ENCODE measurements at places on chromosomes 6 and 20.
A peak's percentile ranks its signal among the peaks of the same experiment; 100 is the strongest.

DNA sequence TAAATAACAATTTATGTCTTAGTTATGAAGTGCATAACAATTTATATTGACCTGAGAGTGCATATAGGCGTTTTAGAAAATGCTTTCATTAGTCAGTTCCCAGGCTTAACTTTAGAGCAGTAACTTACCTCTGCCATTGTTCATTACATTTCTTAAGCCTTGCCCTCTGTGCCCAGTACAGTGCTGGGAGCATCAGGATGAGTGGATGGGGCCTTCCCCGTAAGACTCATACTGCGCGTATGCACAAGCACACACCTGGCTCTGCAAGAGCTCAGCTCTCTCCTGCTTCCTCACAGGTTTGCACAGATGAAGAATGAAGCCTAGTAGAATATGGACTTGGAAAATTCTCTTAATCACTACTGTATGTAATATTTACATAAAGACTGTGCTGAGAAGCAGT is 125.0 kb downstream of the MAP3K4 start:
- no peak for DNase-seq

- peak; percentile 10 for DNase-seq
These were observed 10.1 kb upstream of the GMEB2 start for GRCh38 chr20:63636752-63637628.

GRCh38 chr6:38241200-38241871 is 398.4 kb downstream of the BTBD9 start:
- DNase-seq: no peak

- DNase-seq: no peak
These were observed 176.5 kb upstream of the GJE1 start for GRCh38 chr6:141956046-141956761.

- no peak for DNase-seq
These were observed 96.2 kb downstream of the GRM4 start for GRCh38 chr6:34049395-34050342.

GRCh38 chr6:42748203-42748898 is 2.4 kb upstream of the TBCC start:
- DNase-seq: no peak

GRCh38 chr6:2659882-2660281 is 90.8 kb downstream of the MYLK4 start:
- DNase-seq: no peak

GRCh38 chr6:1125297-1125696 is 186.6 kb upstream of the FOXQ1 start:
- DNase-seq: no peak

GRCh38 chr6:137754866-137755265 is 112.2 kb upstream of the TNFAIP3 start:
- no peak for DNase-seq

- no peak for DNase-seq
These were observed 30.8 kb upstream of the CEP162 start for GRCh38 chr6:84258268-84258667.

DNA sequence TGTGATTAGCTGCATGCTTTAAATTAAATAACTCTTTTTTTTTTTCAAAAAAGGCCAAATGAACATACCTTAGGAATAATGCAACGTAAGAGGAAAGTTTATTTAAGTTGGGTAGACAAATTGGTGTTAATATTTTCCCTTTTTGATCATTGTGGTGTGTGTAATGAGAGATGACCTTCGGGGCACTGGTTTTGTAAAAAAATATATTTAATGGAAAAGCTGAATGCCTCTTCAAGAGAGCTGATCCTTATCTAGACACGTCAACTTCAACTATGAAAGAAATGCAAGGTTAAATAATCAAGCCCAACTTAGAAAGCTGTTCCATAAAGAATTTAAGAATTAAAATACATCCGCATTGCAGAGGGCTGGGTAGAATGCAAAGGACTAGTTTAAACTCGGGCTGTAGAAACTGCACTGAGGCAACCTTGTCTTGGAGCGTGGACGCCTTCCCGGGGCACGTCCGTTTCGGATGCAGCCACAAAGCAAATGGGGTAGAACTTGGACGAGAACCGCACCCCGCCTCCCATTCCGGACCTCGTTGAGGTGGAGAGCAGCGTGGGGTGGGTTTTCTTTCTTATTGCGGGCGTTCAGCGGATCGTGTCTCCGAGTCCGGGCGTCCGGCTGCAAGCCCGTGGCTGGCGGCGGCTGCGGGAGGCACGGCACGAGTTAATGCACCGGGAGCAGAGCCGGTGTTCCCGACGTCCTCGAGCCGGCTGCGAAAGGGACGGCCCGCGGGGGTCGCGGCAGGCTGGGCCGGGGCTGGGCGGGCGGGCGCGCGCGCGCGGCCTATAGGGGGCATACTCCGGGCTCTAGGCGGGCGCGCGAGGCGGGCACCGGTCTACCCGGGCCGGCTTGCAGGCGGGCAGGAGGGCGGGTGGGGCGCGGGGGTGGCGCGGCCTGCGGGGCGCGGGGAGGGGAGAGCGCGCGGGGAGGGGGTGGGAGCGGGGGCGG is 1.9 kb downstream of the JARID2 start:
- no peak for DNase-seq

DNA sequence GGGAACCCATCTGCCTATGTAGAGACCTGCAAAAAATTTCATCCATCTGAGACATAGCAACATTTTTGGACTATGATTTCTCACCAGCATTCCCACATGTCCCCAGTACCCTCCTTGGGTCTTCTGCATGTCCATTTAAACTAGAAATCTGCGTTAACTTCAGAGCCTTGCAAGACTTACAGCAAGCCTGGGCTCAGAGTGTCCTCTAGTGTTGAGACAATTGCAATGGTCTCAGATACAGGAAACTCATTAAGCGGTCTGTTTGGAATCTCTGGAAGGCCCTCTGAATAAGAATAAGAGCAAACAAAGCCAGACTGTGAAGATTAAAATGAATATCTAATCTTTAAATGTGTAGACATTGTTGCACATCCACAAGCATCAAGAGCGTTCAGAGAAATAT is 20.5 kb upstream of the PI3 start:
- no peak for DNase-seq

GRCh38 chr20:59925899-59926298 is 7.5 kb downstream of the SYCP2 start:
- DNase-seq: no peak

DNA sequence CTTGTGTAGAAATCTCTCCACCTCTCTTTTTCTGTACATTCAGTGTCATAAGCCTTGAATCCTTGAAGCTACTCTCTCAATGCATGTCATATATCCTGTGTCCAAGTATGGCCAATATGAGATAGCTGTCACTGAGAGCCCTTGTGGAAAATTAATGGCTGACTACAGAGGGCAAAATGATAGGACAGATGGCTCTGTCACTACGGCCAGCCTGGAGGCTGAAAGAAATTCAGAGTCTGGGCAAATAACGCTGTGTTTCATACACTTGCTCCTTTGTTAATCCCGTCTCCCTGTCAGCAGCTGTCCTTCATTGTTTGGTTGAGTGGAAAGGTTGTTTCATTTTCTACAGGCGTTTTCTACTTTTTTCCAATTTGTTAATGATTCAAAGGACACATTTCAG is 70.4 kb upstream of the VGLL2 start:
- DNase-seq: no peak

- no peak for DNase-seq
These were observed 80.6 kb upstream of the PREP start for GRCh38 chr6:105483492-105483891.

- no peak for DNase-seq
These were observed 15.6 kb upstream of the UQCC2 start for GRCh38 chr6:33727126-33727525.

DNA sequence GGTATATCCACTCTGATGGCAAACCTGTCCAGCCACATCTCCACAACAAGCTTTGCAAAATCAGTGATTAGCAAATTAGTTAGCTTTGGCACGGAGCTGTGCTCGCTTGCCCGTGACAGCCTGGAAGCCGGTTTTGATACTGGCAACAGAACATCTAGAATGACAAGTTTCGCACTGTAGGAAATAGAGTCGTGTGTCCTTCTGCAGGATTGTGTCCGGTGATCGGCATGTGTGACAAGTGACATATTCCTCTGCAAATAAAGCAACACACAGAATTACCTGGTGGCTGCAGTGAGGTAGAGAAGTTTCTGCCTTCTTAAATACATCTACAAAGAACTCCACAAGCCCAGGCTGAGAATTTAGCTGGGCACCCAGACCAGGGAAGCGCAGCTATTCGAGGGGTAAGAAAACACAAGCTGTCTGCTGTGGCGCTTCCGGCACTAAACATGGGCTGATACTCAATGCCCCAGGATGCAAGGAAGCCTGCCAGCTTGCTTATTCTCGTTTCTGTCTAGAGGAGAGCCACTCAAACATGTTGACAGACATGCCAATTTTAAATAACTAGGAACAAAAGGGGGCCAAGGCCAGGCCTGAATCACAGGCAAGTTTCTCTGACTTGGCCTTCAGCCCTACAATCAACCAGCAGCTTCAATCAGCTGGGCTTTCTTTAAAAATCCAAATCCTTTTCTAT is 22.2 kb downstream of the EIF2S2 start:
- no peak for DNase-seq

GRCh38 chr6:7343546-7344475 is 30.8 kb upstream of the SSR1 start:
- no peak for DNase-seq

DNA sequence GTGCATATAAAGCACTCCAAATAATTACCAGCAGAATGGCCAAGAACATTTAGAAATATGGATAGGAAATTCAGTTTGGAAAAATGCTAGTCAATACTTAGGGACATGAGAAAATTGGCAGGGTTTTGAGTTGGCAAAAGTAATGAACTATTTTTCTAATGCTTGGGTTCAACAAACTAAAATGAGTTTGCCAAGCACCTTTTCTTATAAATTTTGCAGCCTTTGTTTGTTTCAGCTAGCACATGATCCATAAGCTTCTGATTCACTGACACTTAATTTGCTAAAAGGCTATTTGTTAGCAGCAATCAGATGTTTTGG is 324.8 kb downstream of the QKI start:
- DNase-seq: no peak

GRCh38 chr20:58565461-58566175 is 50.4 kb upstream of the APCDD1L start:
- no peak for DNase-seq

DNA sequence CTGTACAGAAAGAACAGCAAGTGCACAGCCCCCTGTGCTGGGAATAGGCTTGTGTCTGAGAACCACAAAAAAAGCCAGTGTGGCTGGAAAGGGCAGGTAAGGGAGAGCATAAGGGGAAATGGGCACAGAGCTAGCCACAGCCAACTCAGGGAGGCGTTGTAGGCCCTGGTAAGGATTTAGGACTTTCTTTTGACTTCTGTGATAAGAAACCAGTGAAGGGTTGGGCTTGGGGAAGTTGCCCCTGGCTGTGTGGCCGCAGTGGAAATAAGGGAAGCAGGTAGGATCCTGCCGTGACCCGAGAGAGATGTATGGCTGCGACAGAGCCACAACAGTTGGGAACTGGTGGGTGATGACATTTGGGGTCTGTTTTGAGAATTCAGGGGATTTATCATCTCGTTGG is 30.0 kb upstream of the PHACTR2 start:
- DNase-seq: no peak

DNA sequence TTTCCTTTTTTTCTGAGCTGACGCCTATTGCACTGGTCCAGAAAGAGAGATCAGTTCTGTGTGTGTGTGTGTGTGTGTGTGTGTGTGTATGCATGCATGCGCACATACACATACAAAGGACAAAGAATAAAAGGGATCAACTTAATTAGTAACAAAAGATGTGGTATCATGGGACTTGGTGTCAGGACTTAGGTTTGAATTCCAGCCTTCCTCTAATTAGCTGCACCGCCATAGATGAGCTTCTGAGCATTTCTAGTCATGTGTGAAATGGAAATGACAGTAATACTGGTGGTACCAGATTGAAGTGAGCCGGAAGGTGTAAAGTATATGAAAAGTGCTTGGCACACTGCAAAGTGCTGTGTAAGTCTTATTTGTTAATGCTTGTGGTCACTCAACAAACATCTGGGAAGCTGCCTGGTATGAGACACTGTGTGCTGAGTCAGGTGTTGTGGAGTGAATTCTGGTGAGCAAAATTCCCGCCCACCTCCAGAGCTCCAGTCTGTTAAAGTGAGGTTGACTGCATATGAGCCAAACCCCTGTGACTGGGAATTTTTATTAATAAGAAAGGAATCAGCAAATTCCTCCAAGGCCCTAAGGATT is 12.4 kb downstream of the DAAM2 start:
- DNase-seq: no peak

DNA sequence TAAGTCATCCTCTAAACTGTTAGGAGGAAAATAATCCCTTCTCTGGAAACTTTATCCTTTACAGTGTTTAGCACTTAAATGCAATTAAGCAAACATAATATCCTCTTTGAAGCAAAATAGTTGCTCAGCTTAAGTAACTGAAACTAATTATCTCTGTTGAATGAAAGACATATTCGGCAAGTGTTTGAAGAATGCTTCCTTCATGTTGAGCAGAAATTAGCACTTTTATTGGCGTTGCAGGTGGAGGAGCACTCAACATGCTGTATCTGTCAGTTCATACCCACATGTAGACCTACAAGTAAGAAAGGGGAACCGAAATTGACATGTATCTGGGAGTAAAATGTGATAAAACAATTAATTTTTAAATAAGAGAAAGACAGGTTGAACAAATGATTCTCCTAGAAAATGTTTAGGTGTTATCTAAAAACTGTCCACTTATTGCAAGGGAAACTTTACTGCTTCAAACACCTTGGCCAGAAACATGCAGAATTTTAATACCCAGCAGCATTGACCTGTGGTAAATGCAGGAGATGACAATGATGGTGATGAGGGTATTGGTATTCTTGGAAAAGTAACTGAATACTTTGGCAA is 987.0 kb upstream of the MAP3K7 start:
- DNase-seq: no peak

GRCh38 chr20:54133434-54134427 is 40.1 kb downstream of the CYP24A1 start:
- no peak for DNase-seq

DNA sequence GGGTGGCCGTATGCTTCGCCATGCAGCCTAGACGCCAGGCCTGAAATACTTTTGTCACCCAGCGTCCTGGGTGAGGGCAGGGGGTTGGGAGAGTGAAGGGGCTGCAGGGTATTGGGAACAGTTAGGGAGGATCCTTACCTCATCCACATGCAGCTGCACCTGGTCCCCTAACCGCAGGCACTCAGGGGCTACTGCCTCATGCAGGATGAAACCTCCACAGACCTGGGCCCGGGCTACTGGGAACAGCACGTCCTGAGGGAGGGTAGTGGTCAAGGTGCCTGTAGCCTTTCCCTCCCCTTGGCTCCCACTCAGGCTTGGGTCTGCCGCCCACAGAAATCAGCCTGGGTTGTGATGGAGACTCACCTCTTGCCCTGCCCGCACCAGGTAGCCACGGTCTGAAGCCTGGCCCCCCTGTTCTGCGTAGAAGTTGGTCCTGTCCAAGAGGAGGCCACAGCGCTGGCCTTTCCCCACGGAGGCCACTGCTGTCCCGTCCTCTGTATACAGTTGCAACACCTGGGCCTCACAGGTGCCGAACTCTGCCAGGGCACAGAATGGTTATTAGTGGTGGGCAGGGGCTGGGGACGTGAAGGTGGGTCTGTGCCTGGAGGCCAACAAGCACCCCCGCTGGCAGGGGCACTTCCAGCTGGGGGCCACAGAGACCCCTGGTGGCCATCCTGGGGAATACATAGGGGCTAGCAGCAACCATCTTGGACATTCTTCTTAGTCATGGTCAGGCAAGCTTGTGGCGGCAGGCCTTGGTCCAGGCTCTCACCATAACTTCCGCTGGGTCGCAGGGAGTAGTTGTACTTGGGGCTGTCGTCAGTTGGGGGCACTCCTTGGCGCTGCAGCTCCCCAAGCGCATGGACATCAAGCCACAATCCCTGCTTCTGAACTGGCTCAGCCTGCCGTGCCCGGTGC is 8.6 kb downstream of the AARS2 start:
- DNase-seq: no peak
